Ammon's horn (tissue), 1 donor: ENCODE measurements at places on chromosomes 6 and 20.

- peak; percentile 8 for DNase-seq
Observed at GRCh38 chr6:123393331-123393730, 243.4 kb downstream of the TRDN start.

DNA sequence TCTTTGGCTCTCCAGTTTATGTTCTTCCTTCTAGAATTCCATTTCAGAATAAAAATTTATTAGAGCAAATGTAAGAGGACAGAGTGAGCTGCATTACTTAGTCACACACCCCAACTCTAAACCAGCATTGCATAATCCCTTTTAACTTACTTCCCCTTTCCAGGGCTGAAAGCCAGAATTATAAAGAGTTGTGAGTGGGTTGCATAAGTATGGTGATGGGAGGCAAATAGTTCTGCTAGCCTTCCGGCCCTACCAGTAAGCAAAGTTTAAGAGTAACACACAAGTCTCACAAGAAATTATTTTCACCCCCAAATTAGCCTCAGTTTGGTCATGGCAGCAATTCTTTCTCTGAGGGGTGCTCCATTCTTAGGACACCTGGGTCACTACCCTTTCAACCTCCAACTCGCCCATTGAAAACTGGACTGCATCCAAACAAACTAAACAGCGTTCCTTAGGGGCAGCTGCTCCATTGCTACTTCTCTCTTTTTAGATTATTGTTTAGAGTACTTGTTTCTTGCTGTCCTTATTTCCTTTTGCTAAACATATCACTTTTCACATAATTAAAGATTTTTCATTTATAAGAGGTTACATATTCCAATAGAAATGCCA is 1.6 kb downstream of the KIAA0408 start:
- DNase-seq, result peak; percentile 51

DNA sequence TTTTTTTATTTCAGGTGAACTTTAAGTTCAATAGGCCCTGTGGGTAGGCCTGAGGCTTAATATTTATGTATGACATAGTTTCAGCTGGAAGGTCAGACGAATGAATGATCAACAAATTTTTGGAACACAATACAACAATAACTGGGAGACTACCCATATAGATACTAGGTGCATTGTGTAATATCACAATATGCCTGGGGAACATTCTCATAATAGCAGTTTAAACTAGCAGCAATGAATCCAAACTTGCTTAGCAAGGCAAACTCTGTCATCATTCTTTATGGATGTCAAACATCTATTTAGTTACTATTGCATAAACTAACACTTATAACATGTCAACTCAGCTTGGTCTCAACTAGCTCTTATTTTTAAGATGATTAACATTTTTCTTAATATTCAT is 49.3 kb downstream of the ELOVL4 start:
- DNase-seq, result no peak

DNA sequence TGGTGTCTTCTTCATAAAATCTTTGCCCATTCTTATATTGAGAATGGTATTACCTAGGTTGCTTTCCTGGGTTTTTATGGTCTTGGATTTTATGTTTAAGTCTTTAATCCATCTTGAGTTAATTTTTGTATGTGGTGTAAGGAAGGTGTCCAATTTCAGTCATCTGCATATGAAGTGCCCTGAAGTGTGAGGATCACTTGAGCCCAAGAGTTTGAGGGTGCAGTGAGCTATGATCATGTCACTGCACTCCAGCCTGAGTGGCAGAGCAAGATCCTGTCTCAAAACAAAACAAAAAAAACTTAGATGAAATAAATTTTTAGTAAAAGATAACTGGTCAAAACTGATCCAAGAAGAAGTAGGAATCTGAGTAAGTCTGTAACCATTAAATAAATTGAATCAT is 215.4 kb downstream of the TBC1D7 start:
- no peak for DNase-seq

DNA sequence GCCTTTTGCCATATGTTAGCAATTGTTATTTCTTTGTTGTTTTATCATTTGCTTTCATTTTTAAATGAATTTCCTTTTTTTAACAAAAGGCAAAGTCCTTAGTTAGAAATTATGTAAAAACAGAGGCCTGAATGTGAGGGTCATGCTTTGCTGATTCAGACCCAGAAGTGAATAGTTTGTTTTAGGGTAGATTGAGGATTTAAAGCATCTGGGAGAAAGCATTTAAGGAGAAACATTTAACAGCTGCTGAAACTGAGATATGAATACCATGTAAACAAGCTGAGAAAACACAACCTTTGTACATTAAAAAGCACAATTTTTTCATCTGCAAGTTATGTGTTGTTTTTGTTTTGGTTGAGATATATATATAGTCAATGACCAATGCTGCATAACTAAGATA is 8.0 kb downstream of the HTR1B start:
- DNase-seq, result no peak

DNA sequence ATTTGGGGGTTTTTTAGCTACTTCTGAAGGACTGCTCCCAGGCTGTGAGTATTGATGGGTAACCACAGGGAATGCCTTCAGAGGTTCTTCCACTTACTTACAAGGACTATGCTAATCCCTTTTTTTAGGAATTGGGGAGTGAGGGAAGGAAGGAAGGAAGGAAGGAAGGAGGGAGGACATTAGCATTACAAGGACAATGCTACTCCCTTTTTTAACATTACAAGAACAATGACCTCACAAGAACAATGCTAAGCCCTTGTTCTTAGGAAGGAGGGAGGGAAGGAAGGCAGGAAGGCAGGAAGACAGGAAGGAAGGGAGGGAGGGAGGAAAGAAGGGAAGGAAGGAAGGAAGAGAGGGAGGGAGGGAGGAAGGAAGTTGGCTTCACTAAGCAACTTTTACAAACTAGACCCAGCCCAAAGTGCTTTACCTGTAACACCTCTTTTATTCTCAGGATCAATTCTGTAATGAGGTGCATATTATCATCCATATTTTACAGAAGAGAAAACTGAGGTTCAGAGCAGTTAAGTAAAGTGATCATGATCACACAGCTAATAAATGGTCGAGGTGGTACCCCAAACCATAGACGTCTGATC is 446.8 kb upstream of the JARID2 start:
- no peak for DNase-seq

DNA sequence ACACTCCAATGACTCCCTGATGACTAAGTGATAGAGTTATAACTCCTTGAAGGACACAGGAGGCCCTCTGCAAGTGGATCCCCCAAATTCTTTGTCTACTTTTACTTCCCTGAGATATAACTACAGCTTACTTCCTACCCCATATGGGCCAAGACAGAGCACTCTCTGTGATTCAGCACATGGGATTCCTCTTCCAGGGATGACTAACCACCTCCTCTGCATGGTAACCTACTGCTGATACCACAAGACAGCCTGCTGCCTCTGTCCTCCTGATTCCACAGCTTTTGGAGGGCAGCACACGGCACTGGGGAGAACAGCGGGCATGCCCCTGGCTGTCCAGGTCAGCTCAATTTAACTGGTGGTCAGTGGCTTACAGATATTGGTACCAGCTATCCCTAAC is 675.7 kb upstream of the AGPAT4 start:
- DNase-seq, result no peak

DNA sequence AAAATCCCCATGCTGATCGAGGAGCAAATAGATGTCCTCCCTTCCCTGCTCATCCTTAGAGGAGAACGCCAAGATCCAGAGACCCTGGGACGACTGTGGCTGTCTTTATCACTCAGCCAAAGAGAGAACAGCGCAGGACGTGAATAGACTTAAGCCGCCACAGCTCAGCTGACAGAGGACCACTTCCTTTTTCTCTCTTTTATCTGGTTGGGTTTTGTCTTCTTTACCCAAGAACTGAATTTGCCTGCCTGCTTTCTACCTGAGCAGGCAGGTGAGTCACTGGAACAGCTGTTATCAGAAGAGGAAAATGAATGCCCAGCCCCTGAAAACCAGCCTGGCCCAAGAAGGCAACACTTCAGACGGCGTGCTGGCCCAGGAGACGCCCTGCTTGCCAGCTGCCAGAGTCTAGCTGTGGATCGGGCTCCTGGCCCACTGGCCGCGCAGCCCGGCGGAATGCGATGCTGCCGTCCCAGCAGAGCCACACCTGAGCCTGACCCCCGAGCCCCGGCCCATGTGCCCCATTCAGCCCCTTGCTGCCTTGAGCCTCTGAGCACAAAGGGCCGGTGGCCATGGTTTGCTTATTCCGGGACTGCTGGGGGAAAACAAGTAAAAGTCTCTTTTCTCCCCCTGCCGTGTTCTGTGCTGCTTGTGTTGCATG is 82.1 kb downstream of the TCP11 start:
- DNase-seq, result no peak

DNA sequence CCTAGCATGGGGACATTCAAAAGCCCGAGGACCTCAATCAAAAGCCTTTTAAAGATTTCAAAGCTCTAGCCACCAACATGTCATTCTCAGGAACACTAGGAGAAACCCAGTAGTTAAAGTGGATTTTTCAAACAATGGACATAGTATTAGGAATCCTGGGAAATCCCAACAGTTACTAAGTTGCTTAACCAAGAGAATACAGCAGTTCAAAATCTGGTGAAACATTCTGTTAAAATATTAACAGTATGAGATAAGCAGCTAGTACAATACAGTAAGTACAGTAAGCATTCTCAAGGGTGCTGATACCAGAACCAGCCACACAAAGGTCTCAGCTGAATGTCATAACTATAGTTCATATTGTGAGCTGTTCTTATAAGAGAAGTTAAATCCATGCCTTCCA is 68.6 kb downstream of the CDK19 start:
- no peak for DNase-seq

DNA sequence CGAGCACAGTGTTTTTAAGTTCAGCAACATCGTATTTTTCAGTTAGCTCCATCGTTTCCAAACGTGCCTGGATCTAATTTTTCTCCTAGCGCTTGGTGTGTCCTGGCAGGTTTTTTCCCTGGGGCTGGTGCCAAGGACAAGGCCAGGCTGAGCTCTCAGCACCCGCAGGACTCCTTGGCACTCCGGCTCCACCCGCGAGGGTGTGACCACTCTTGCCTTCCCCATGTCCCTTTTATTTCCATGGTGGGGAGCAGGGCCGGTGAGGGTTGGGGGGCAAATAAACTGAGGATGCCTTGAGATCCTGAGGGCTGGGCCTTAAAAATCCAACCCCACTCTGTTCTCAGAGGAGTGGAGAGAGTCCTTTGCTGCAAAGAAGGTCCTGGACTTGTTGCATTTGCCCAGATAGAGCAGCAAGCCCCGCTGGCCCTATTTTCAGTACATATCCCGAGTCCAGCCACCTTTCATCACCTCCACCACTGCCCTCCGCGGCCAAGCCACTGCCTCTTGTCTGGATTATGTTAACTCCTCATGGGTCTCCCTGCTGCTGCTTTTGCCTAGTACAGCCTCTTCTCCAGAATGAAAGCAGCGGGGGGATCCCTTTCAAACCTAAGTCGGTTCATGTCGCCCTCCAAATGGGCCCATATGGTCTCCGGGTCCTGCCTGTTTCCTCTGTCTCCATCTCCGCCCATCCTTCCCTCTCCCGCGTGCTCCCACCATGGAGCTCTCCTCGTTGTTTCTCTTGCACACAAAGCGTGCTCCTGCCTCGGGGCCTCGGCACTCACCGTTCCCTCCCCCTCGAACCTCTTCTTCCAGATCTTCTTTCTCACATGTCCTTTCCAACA is 4.5 kb upstream of the RAB44 start:
- no peak for DNase-seq

- no peak for DNase-seq
Observed at GRCh38 chr20:48719598-48720255, 108.1 kb downstream of the PREX1 start.

GRCh38 chr6:89797317-89797716 is 22.3 kb downstream of the MDN1 start:
- no peak for DNase-seq

DNA sequence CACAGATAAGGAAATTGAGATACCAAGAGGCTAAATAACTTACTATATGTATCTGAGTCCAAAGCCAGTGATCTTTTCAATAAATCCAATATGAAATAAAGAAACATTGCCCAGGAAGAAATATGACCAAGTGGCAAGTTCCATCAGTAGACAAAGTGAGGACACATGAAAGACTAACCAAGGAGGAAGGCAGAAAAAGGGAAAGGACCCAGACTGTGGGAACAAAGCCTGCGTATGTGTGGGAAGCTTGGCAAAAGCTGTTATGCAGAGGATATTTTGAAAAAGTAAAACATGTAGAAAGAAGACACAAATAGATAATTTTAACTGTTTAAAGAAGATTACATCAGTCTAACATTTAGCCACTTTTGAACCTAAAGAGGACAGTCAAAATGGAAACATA is 264.4 kb upstream of the PRDM1 start:
- no peak for DNase-seq

DNA sequence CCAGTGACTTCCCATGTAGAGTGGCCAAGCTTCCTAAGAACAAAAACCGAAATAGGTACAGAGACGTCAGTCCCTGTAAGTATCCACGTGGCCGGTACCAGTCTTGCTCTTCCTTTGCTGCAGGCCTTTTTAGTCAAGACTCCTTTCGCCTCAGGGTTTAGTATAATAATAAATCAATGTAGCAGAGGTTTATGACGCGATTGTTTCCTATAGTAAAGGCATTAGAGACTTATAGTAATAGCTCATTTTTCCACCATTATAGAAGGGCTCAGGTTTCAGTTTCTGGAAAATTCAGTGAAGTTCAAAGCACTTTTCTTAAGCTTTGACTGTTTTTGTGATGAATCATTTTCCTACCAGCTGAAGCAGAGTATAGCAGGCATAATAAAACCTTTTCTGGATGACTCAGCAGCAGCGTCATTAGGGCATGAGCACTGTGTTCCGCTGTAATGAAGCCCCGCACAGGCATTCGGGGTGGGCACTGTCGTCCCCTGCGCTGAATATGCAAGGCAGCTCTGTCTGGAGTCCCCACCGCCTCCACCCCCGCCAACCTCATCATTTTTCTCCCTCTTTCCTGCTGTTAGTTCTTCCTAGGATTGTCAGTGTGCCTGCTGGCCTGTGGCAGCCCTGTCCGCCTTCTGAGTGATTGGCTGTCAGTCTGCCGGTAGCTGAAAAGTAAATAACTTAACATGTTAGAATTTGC is 51.3 kb downstream of the PTPN1 start:
- DNase-seq, result peak; percentile 72

GRCh38 chr6:44051515-44051914 is 75.7 kb downstream of the MRPL14 start:
- DNase-seq, result no peak

DNA sequence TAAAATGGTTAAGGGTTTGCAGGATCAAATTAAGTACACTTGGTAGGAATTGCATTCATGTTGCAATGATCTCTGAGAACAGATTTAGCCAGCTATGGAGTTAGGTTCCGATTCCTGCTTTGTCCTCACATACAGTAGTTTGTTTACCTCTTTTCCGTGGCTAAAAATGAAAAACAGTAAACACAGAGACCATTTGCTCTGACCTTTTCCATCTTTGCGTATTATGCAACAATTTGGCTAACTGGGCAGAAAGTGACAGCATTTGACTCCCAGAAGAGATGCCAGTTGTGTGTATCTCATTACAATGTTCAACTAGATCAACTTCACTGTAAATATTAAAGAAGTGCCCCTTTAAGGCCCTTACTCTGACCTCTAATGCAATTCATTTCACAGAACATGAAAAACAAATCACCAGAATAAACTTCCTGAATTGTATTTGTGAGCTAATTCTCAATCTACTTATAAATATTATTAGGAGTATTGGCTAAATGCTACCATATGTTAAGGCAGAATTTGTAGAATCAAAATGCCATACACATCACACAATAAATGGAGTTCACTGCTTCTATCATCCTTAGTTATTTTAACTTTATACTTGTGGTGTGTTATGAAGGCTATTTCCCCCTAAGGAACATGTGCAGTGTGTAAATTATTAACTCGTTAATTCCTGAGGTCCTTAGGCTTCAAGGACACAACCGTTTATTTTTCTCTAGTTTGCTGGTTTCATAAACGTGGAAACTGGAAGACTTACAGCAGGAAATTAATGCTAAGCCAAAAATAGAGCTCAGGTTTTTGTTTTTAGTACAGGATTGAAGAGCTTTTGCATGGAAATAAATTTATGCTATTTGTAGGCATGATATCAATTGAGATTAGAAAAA is 380.7 kb upstream of the CITED2 start:
- DNase-seq, result no peak
